ENCODE measurements at places on chromosomes 13 and 19.

- DNase-seq, result no peak
Observed at GRCh38 chr19:43913383-43913782, 21.7 kb downstream of the ZNF45 start.

DNA sequence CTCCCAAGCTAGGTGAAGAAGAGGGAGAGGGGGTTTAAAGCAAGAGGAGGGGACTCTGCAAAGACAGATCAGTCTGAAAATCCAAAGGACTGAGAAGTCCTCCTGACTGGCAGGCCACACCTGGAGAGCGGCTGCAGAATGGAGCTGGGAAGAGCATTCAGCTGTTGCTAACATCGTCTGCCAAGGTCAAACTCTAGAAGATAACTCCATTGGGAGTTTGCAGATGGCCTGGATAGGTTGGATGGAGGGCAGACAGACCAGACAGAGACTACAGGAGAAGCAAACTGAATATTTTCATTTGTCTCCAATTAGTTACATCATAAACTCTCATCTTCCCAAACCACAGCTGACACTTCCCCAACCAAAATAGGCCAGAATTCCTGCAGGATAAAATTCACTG is 19.9 kb upstream of the SHISA2 start:
- DNase-seq, result no peak

- no peak for DNase-seq
Observed at GRCh38 chr19:55285229-55285890, 1.6 kb downstream of the BRSK1 start.

GRCh38 chr13:25319771-25320170 is 18.3 kb downstream of the NUP58 start:
- no peak for DNase-seq

- DNase-seq, result no peak
Observed at GRCh38 chr19:3272401-3272931, 48.0 kb downstream of the CELF5 start.

DNA sequence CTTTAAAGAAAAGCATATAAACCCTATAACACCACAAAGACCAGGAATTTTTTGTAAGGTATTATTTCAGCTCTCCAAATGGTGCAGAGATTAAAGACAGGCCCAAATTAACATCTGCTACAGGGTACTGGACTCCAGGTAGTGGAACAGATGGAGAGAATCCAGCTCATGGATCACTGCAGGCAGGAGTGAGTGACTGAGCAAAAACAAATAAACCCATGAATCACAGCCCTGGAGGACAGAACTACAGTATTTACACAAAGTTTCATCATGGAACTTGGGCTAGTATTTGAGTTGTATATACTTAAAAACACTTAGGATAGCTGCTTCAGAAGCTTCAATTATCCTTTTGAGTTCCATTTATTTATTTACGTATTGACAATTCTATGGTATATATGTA is 132.8 kb upstream of the SPRY2 start:
- DNase-seq, result no peak

GRCh38 chr13:28636677-28637317 is 22.1 kb upstream of the POMP start:
- no peak for DNase-seq

GRCh38 chr19:17078920-17079709 is 3.5 kb downstream of the MYO9B start:
- DNase-seq, result no peak

GRCh38 chr13:84137292-84137691 is 255.0 kb upstream of the SLITRK1 start:
- no peak for DNase-seq

- DNase-seq, result peak; percentile 51
Observed at GRCh38 chr19:4633140-4633967, 6.0 kb upstream of the TNFAIP8L1 start.

DNA sequence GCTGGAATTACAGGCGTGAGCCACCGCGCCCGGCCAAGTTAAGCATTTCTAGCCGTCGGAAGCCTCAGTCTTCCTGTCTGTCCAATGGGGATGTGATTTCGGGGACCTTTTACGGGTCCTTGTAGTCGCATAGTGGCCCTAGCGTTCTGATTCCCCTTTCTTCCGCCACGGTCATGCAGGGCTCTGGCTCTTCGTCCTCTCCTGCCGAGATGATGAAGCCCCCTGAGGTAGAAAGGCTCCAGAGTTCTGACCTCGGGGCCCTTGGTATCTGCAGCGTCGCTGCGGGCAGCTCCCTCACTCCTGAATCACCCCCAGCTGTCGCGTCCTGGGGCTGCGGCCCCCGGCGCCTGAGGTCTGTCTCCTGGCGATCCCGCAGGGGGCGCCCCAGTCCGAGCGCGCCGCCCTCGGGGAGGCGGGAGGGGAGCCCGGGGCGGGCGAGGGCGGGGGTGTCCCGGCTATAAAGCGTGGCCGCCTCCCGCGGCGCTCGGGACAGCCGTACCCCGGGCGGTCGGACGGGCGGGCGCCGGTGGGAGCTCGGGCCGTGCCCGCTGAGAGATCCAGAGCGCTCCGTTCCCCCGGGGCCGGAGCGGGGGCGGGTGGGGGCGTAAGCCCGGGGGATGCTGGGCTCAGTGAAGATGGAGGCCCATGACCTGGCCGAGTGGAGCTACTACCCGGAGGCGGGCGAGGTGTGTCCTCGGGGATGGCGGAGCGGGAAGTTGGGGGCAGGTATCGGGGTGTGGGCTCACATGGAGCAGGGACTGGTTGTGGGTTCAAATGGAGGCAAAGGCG is at the start of gene FOXA3:
Gene FOXA3 (plus strand): TSS at position 487 of the 789 bp plus-strand sequence. CDS start 131 bp downstream, at position 618.
- DNase-seq, result no peak

GRCh38 chr13:37869506-37869755 is 141 bp downstream of the TRPC4 start:
- no peak for DNase-seq

DNA sequence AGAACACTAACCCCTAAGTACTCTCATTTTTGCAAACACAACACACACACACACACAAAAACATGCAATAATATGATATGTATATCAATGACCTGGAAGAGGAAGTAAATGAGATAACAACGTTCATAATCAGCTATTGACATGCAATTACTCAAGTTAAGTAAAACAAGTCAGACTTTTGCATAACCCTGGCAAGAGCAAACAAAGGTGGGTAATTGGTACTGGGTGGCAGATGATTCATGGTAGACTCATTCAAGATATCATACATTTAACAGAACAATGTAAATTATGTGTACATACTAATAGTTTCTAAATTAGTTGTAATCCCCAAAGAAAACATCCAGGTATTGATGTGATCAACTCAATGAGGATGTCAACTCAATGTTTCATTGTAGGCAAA is 508.8 kb downstream of the DACH1 start:
- DNase-seq, result no peak

- DNase-seq, result no peak
Observed at GRCh38 chr19:28948566-28948965, 264.4 kb downstream of the UQCRFS1 start.

- no peak for DNase-seq
Observed at GRCh38 chr19:33948651-33949335, 152.1 kb downstream of the KCTD15 start.

GRCh38 chr19:5988517-5989387 is 10.8 kb upstream of the RANBP3 start:
- no peak for DNase-seq

DNA sequence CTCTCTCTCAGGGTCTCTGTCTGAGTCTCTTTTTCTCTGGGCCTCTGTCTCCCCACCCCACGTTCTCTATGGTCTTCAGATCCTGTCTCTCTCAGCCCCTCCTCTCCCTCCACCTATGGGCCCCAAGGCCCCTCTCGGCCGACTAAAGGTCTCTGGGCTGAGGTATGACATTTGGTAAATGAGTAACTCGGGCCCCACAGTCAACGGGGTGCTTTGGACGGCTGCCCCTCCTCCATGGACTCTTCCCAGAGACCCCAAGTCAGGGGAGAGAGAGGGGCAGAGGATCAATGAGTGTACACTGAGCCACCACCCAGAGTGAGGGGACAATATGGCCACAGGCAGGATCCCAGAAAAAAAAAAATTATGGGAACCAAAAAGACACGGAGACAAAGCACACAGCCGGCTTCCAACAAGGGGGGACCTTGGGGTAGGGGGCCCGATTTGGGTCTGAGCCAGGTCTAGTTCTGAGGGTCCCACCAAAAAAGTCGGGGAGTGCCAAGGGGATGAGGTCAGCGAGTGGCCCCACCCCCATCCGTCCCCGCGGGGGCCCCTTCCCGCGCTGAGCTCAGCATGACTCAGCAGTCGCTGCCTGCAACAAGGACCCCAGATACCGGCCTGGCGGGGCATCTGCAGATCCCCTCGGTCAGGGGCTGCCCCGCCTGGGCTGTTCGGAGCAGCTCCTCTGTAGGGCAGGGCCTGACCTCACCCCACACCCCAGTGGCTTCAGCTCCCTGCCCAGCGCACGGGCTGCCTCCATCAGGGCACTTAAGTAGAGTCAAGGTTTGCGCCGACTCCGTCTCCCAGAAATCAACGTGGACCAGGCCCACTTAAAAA is 1.5 kb upstream of the FTL start:
- DNase-seq, result peak; percentile 60

- DNase-seq, result no peak
Observed at GRCh38 chr19:29001141-29001581, 211.8 kb downstream of the UQCRFS1 start.

- DNase-seq, result no peak
Observed at GRCh38 chr19:18044825-18045304, 36.9 kb downstream of the ARRDC2 start.

GRCh38 chr13:85615031-85615430 is 184.2 kb downstream of the SLITRK6 start:
- no peak for DNase-seq

DNA sequence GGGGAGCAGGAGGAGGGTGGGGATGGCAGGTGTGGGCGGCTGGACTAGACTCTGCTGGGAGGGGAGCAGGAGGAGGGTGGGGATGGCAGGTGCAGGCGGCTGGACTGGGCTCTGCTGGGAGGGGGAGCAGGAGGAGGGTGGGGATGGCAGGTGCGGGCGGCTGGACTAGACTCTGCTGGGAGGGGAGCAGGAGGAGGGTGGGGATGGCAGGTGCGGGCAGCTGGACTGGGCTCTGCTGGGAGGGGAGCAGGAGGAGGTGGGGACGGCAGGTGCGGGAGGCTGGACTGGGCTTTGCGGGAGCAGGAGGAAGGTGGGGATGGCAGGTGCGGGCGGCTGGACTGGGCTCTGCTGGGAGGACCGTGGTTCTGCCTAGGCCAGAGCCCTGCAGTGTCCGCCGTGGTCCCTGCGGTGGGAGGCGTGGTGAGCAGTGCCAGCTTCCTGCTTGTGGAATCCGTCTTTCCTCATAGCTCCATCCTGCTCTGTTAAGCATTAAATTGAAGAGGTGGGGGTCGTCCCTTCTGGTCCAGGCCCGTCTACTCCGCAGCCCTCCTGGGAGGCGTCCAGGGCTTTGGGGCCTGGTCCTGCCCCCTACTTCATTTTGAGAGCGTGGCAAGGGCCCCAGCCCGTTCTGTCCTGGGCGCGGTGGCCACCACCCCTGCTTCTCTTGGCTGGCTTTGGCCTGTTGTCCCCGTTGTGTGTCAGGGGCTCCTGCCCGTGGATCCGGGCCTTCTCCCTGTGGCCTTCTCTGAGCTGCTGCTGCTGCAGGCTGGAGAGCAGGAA is 4.7 kb downstream of the SPPL2B start:
- DNase-seq, result no peak

GRCh38 chr19:18294467-18294864 is 13.0 kb upstream of the JUND start:
- DNase-seq, result no peak

DNA sequence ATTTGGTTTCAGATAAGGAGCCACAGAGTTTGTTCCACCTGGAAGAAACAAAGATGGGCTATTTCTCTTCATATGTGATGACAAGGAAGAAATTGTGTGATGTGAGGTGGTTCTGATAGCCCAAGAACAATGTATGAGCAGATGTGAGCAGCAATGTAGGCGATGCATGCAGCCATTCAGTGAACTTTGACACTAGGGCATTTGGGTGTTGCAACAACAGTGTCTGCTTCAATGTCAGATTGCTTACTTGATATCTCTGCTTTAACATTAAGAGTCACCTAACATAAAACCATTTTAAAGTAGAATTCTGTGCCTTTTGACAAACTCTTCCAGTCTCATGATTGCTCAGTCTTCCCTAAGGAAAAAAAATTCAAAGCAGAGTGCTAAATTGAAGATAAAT is 865.4 kb downstream of the SLITRK6 start:
- DNase-seq, result no peak

GRCh38 chr13:97212601-97213040 is 9.5 kb upstream of the MBNL2 start:
- DNase-seq, result no peak

- DNase-seq, result no peak
Observed at GRCh38 chr19:7199613-7200533, 94.3 kb downstream of the INSR start.

- DNase-seq, result no peak
Observed at GRCh38 chr19:21508198-21508597, 2.8 kb downstream of the ZNF429 start.

- no peak for DNase-seq
Observed at GRCh38 chr13:100100115-100100879, 11.4 kb downstream of the PCCA start.

GRCh38 chr13:50700664-50701305 is 142.7 kb downstream of the DLEU7 start:
- no peak for DNase-seq

DNA sequence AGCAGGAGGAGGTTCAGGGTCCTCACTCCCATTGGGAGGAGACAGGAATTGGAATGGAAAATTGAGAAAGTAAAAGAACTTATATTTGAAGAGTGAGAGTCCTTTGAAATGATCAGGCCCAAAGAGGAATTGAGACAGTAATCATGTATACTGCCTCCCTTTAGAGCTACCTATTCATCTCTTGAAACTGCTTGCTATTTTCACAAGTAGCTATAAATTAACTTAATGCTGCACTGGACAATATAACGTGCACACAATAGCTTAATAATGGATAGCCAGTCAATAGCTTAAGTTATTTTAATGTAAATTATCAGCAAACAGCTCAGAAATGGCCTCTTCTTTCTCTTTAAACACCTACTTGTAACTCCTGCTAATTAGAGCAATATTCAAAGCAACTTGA is 46.6 kb upstream of the MYCBP2 start:
- no peak for DNase-seq

- no peak for DNase-seq
Observed at GRCh38 chr19:1156305-1156801, 17.7 kb downstream of the SBNO2 start.

- DNase-seq, result no peak
Observed at GRCh38 chr13:23987331-23987894, 90.1 kb upstream of the C1QTNF9B start.

DNA sequence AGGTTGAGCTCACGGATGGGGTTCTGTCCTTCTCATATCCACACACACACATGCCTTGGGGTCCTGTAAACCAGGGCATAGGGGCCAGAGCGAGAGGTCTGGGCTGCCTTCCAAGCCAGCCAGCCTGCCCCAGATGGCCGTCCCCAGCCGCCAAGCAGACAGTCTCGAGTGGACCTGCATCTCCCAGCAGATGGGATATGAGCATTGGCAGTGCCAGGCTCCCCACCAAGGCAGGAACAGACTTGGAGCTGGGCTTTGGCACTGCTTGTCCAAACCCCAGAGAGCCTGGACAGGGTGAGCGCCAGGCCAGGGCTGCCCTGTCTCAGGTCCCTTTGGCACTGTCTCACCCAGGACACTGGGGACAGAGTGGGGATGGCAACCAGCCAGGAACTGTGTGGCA is 130.4 kb downstream of the DPF1 start:
- DNase-seq, result no peak

GRCh38 chr19:765179-765738 is 14.3 kb downstream of the MISP start:
- DNase-seq, result no peak

- no peak for DNase-seq
Observed at GRCh38 chr13:66077132-66077689, 1152.9 kb downstream of the PCDH9 start.
